ENCODE measurements at places on chromosomes 5 and 9. TPM values are rescaled to one million over a fixed set of nuclear protein-coding genes. Genes with fewer than 3 reads are reported as not detected.

GRCh38 chr5:143479394-143479793 is 75.9 kb upstream of the NR3C1 start:
- no peak overlapping the region for H3K4me3 ChIP-seq
- no peak overlapping the region for H3K27ac ChIP-seq
- H3K4me1 ChIP-seq: no peaks in the 10 kb centered on the region
- no peaks in the 10 kb centered on the region for H3K36me3 ChIP-seq
- H3K27me3 ChIP-seq: no peaks in the 10 kb centered on the region

GRCh38 chr9:135791431-135792267 is 89.7 kb downstream of the KCNT1 start:
- no peak overlapping the region for H3K4me3 ChIP-seq
- H3K36me3 ChIP-seq: no peaks in the 10 kb centered on the region
- no peak overlapping the region for H3K27ac ChIP-seq
- no peak for DNase-seq
- no peaks in the 10 kb centered on the region for H3K4me1 ChIP-seq

DNA sequence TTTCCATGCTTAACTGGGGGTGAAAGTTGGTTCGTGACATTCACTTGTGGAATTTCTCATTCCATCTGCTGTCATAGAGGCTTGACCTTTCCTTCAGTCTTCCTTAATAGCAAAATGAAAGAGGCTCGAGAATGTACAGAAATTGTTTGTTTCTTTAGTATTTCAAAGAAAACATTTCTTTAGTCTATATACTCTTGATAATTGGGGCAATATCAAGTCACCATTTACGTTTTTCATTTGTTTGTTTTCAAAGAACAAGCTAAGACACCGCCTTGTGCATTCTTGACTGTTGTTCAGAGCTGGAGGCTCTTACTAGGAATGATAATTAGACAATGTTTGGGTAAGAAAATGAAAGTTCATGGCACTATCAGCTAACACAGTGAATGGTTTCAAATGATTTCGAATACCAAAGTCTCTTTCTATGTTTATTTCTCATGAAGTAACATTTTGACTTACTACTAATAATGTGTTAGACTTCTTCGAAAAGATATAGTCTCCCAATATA is 835.4 kb downstream of the SEMA5A start:
- H3K36me3 ChIP-seq: no peaks in the 10 kb centered on the region
- H3K27ac ChIP-seq: no peak overlapping the region
- no peaks in the 10 kb centered on the region for H3K27me3 ChIP-seq
- H3K4me1 ChIP-seq: no peaks in the 10 kb centered on the region
- DNase-seq: no peak

CDH9 gene
- 0.16 TPM for polyA plus RNA-seq

GRCh38 chr9:97363661-97364299 is 48.1 kb upstream of the TDRD7 start:
- H3K27me3 ChIP-seq: no peaks in the 10 kb centered on the region
- no peak overlapping the region for H3K4me3 ChIP-seq
- H3K27ac ChIP-seq: no peak overlapping the region
- DNase-seq: no peak
- no peaks in the 10 kb centered on the region for H3K4me1 ChIP-seq
